Activated CD4-positive, alpha-beta T cell treated with anti-CD3 and anti-CD28 coated beads, Interleukin-2, amount 50 U/mL, for 4 hours (primary cell): ENCODE measurements at places on chromosomes 4 and X.

- no peak for DNase-seq
Observed at GRCh38 chr4:65467068-65467680, 203.1 kb downstream of the EPHA5 start.

GRCh38 chrX:110082161-110082560 is 79.2 kb downstream of the TMEM164 start:
- DNase-seq, result no peak

- DNase-seq, result no peak
Observed at GRCh38 chr4:186543206-186543605, 12.2 kb downstream of the MTNR1A start.

DNA sequence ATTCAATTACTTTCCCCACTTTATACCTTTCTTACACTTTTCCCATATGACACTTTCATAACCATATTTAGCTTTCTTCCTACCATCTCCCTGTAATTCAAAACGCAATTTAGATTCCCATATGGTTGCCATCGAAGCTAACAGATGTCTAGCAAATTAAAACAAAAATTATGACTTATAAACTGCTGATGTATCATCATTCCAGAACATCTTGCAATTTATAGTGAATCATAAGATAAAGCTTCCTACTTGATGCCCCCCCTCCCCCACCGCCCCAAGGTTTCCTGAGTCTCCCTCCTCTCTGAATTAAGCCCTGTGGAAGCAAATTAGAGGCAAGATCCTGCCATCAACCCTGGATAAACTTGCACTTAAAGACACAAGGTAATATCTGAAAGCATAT is 5.4 kb downstream of the TSPAN5 start:
- DNase-seq, result no peak

- DNase-seq, result no peak
Observed at GRCh38 chr4:122889726-122890125, 32.7 kb downstream of the NUDT6 start.

DNA sequence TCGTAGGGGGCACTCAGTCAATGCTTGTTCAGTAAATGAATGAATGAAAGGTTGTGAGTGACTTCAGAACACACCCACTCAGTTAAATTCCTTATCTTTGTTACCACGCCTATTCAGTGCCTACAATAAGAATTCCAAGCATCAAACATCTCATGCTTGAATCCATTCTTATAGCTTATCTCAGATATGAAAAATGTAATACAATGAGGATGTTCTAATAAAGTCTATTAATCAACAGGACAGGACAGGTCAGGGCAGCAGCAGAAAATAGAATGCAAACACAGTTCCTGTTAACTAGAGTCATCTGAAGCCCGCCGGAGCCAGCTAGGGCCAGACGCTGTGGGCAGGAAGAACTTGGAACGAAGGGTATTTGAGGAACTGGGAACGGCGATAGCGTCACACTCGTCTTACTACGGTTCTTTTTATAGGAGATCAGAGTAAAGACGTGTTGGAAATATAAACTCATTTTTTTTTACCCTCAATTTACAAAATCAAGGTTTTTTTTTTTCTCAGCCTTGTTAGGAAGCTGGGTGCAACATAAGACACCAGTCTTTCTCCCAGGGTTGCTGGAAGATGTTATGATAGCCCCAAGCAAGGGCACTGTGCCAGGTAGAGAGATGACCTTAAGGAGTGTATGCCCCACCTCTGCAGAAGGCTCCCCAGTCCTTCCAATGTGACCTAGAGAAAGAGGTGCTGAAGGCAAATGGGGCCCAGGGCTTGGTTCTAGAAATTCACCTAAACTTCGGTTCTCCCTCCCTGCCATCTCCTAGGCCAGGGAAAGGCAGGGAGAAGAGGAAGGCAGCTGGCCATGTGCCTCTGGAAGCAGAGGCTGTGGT is 48.3 kb downstream of the SEL1L3 start:
- no peak for DNase-seq

DNA sequence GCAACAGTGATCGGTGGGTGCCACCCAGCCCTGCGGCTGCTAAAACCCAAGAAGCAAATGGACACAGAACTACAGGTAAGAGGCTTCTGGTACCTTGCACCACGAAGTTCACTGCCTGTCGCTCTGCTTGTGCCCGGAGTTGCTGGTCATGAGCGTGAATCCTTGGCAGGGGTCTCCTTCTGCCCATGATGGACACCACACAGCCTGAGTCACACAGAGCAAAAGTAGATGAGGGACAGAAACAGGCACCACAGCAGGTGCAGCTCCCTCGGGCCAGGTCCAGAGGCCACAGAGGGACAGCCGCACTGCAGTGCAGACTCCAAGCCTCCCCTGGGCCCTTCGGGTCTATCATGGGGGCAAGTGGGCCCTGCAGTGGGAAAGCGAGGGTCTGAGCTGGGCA is 22.4 kb downstream of the NAT8L start:
- no peak for DNase-seq
